Eye (tissue), 1 donor: ENCODE measurements at places on chromosomes 5 and 9.

- DNase-seq: no peak
Measured at GRCh38 chr9:2697492-2697891, 19.8 kb upstream of the KCNV2 start.

GRCh38 chr5:52903142-52903541, 86.0 kb upstream of the ITGA2 start:
- no peak for DNase-seq

DNA sequence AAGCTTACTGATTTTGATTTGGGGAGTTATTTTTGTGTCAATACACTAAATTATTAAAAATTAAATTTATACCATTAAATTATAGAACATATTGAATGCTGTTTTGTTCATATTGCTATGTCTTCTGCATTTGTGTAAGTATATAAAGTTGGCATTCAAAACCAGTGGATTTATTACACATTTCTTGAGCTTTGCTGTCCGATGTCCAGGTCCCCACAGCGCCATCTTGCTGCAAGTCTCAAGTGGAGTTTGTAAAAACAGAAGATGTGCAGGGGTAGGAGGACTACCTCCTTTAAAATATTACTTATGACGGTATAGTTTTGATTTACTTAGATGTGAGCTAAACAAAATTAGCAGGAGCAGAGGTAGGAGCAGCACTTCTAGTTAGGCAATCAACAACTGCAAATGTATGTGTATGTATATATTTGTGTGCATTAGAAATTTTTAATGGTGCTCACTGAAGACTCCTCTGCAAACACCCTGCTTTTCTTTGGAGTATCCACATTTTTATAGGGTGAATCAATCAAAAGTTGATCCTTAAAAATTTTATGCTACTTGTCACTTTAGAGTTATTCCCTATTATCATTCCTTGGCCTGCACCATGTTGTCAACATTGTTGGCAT, 37.4 kb downstream of the CPEB4 start:
- DNase-seq: peak; percentile 69

DNA sequence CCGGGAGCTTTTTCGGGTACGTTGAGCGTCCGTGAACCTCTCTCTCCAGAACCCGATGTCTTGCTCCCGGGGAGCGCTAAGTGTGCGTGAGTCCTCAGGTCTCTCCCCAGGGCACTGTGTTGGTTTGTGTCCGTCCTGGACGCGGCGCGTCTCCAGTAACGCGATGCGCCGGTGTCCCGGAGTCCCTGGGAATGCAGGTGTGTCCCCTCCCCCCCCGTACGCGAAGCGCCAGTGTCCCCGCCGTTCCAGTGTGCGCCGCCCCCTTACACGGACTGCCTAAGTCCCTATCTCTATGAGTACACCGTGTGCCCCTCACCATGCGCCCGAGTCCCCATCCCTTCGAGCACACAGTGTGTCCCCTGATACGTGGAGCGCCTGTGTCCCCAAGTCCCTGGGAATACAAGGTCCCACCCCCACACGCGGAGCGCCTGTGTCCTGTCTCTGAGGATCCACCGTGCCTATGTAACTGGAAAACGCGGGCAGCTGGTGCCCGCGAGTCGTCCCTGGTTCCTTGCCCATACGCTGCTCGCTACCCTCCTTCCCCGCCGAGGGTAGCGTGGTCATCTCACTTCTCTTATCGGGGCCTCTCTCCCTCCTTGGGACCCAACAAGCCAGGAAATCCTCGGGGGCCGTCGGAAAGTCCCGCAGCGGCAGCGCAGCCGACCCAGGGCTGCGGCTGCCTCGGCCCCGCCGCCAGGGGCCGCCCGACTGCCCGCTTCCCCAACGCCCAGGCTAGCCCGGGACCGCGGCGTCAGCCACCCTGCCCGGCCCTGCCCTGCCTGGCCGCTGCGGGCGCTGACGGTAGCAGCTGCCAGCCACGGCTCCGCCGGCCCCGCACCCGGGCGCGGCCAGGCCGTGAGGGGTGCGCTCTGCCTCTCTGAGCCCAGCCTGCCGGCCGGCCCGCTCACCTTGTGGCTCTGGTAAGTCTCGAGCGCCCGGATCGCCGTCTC, 709 bp downstream of the ELL2 start:
- DNase-seq: peak; percentile 89

DNA sequence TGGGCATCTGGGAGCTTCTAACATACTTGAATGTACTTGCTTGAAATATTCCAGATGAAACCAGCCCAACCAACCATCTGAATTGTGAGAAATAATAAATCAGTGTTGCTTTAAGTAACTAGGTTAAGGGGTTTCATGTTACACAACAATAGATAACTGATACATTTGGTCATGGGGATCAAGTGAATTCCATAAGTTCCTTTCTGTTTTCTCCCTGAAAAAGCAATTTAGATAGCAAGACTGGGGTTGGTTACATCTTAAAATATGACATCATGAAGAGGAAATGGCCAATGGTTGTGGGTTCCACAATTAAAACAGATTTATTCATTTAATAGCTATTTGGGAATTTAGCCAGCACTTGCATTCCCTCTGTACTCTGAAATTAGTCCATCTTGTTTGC, 559.7 kb downstream of the TLR4 start:
- DNase-seq: no peak

GRCh38 chr9:71886015-71886414, 25.0 kb downstream of the ABHD17B start:
- no peak for DNase-seq

DNA sequence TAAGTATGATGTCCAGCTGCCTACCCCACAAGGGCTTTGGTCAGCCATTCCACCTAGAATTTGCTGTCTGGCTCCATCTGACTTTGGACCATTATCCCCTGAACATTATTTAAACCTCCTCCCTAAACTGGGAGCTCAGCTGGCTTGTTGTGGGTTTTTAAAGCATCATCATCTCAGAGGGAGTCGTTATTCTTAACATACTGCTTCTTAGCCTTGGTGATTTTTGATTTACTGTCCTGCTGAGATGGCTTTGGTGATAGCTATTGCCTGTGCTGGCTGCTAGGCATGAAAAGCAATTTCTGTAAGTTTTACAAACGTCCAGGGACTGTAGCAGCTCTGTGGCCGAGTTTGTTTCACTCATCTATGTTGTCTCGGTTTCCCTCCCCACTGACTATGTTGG, 256.1 kb downstream of the NR3C1 start:
- no peak for DNase-seq

- DNase-seq: no peak
Measured at GRCh38 chr5:144972317-144972716, 801.6 kb downstream of the KCTD16 start.

DNA sequence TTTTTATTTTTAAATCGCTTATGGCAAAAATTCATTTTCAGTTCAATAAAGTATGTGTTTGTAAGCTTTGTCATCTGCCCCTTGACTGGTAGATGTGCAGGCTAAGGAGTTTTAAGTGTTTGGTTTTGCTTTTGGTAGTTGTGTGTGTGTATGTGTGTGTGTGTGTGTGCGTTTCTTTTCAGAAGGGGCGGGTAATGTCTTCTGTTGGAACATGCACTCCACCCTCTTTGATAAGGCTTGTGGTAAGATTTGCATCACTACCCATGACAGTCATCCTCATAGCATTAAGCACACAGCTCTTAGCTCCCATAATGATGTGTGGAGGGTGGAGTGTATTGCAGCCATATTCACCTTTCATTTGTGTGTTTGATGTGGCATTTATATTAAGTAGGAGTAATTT, 92.1 kb upstream of the FSD1L start:
- no peak for DNase-seq

DNA sequence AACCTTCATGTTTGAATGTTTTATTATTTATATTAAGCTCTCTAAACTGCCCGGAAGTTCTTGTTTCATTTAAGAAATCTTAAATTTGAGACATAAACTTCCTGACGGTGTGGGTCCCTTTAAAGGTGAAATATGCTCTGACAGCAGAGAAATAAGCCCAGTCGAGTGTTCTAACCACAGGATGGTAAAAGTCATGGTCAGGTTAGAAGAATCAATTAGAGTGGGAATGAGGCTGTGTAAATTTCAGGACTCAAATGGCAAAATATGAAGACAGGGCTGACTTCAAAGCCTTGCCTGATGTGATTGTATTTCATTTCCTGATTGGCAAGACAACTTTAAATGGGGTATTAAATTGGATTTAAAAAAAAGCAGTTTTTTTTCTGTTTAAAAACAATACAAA, 432.9 kb upstream of the BRINP1 start:
- DNase-seq: no peak

DNA sequence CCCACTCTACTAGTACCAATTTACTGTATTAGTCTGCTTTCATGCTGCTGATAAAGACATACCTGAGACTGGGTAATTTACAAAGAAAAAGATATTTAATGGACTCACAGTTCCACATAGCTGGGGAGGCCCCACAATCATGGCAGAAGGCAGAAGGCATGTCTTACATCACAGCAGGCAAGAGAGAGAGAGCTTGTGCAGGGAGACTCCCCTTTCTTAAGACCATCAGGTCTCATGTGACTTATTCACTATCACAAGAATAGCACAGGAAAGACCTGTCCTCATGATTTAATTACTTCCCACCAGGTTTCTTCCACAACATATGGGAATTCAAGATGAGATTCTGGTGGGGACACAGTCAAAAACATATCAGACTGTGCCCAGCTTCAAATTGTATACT, 11.5 kb downstream of the UGT3A1 start:
- DNase-seq: no peak

DNA sequence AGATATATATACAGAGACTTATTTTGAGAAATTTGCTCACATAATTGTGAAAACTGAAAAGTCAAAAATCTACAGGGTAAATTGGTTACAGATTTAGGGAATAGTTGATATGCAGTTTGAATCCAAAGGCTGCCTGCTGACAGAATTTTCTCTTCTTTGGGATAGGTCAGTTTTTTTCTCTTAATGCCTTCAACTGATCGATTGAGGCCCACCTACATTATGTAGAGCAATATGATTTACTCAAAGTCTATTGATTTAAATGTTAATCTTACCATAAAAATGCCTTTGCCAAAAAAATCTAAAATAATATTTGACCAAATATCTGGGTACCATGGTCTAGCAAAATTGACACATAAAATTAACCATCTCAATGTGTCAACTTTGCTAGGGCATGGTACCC, 3.9 kb upstream of the GHR start:
- no peak for DNase-seq

- DNase-seq: no peak
Measured at GRCh38 chr9:98472216-98472615, 216.8 kb upstream of the TBC1D2 start.

- peak; percentile 47 for DNase-seq
Measured at GRCh38 chr5:143002459-143003327, 232.5 kb downstream of the ARHGAP26 start.

DNA sequence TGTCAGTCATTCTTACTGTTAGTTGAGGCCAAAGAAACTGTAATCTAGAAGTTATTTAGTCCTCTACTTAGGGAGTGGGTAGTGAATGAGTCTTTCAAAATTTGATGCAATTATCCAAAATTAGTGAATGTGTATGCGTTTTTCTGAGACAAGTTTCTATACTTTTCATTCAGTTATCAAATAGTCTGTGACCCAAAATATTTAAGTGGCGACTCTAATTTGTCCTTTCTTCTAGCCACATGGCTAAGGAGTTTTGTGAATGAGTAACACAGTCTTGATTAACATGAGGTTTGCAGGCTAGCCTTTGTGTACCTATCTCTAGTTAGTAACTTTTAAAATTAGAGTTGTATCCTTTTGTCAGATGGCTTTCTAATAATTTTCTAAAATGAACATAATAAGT, 45.6 kb downstream of the COMMD10 start:
- no peak for DNase-seq

- no peak for DNase-seq
Measured at GRCh38 chr9:112051812-112052211, 123.3 kb downstream of the SUSD1 start.

DNA sequence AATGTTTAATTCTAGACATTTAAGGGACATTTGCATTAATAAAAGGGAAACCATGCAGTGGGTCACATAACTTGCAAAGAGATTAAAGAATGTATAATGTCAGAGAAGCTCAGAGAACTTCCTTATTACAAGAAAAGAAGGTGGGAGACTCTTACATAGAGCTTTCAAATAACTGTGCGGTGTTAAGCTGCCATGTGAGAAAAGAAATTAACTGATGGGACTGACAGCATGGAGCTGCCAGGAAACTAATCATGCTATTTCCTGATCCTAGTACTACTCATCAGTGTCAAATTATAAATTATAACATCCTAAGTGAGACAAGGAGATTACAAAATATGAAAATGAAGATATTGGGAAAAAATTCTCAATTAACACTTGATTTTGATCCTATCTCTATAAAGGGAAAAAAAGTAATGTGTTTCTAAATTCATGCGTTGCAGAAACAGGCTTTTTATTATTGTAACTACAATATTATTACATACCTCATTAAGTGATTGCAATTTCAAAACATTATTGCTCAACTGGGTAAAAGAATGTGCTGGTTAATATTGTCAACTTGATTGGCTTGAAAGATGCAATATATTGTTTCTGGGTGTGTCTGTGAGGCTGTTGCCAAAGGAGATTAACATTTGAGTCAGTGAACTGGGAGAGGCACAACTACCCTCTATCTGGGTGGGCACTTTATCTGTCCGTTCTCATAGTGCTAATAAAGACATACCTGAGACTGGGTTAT, 609.5 kb upstream of the NUDT12 start:
- DNase-seq: no peak

GRCh38 chr9:14147738-14148137, 166.2 kb downstream of the NFIB start:
- no peak for DNase-seq

DNA sequence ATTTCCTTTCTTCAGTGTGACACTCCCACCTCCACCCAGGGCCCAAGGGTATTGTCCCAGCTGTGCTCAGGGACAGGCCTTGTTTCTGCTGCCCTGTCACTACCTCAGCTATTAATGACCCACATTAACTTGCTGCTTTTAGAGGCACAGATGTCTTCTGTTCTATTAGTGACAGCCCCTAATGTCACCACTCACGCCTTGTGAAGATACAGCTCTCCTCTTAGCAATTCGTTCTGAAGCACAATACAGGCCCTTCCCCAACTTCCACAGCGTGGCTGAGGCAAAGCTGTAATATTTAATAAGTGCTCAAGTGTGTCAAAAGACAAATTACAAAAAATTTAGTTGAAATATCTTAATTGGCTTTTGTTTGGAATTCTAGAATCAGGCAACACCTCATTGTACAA, 44.7 kb upstream of the HMGCS1 start:
- DNase-seq: peak; percentile 58

DNA sequence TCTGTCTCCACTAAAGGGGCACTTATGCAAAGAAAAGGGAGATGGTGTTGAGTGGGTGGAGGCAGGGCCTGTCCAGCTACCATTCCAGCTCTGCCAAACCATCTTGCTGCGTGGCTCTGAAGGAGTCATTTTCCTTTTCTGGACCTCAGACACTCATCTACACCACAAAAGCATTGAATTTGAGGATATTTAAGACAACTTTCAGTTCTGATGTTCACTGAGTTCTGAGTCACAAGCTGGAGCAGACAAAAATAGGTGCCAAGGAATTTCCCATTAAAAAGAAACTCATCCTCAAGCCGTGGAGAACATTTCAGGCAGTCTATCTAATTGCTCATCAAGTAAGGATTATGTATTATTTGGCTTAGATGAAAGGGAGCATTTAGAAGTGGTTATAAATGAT, 195.0 kb upstream of the TBC1D2 start:
- DNase-seq: no peak

GRCh38 chr9:4496497-4496896, 6.2 kb downstream of the SLC1A1 start:
- DNase-seq: no peak
